Activated CD4-positive, alpha-beta T cell treated with anti-CD3 and anti-CD28 coated beads for 36 hours (primary cell): ENCODE measurements at places on chromosomes 5 and 9. TPM values are rescaled to one million over a fixed set of nuclear protein-coding genes. Genes with fewer than 3 reads are reported as not detected.

The FBXL7 gene
- total RNA-seq, result not detected

The BAAT gene
- 0.07 TPM for total RNA-seq

The AGTPBP1 gene
- total RNA-seq, result 45.9 TPM

The IFNA2 gene
- not detected for total RNA-seq

The PCDHA13 gene
- not detected for total RNA-seq

The C6 gene
- not detected for total RNA-seq

The CKMT2 gene
- not detected for total RNA-seq

The RASGRF2 gene
- total RNA-seq, result 8.2 TPM

The TAF11L10 gene
- not detected for total RNA-seq

The ARID3C gene
- 0.76 TPM for total RNA-seq

The HTR4 gene
- not detected for total RNA-seq

The PCDHGB4 gene
- total RNA-seq, result not detected

The MYMK gene
- total RNA-seq, result not detected

The IFNA13 gene
- not detected for total RNA-seq

The GADD45G gene
- total RNA-seq, result 1.2 TPM

The C9 gene
- not detected for total RNA-seq

The PCDHB11 gene
- not detected for total RNA-seq

The FAM193B gene
- total RNA-seq, result 77.7 TPM

The TDRD7 gene
- total RNA-seq, result 9.3 TPM

The IFNK gene
- total RNA-seq, result not detected

The INSL4 gene
- total RNA-seq, result not detected

The PRUNE2 gene
- total RNA-seq, result 0.57 TPM

The ERBIN gene
- 44.8 TPM for total RNA-seq

The CER1 gene
- total RNA-seq, result not detected

The SPAAR gene
- not detected for total RNA-seq

The EGR1 gene
- 48.8 TPM for total RNA-seq

The CCNI2 gene
- total RNA-seq, result 4.3 TPM

The GSN gene
- 1.9 TPM for total RNA-seq

The STK32A gene
- not detected for total RNA-seq

The GLIPR2 gene
- total RNA-seq, result 13.7 TPM

The OTULINL gene
- 9.4 TPM for total RNA-seq

The RXRA gene
- 20.9 TPM for total RNA-seq

The PAPPA gene
- total RNA-seq, result not detected

The GDA gene
- total RNA-seq, result not detected

The OR13F1 gene
- total RNA-seq, result not detected

The C1QTNF2 gene
- not detected for total RNA-seq

The TJP2 gene
- 8.4 TPM for total RNA-seq

The EPB41L4A gene
- 0.05 TPM for total RNA-seq

The SHISAL2B gene
- total RNA-seq, result not detected

The ZBED3 gene
- total RNA-seq, result 2.2 TPM

The ZNF354C gene
- total RNA-seq, result 7.1 TPM

The GZMA gene
- total RNA-seq, result 2.4 TPM

The RASA1 gene
- total RNA-seq, result 22.6 TPM

The DND1 gene
- 2.1 TPM for total RNA-seq

The TEK gene
- not detected for total RNA-seq

The LOX gene
- not detected for total RNA-seq

The BARX1 gene
- 1.9 TPM for total RNA-seq

The WWC1 gene
- 2.1 TPM for total RNA-seq

The SLCO6A1 gene
- not detected for total RNA-seq

The CLIC3 gene
- total RNA-seq, result not detected

The PDE6A gene
- not detected for total RNA-seq

The CCT5 gene
- total RNA-seq, result 461 TPM

The QRFP gene
- total RNA-seq, result not detected

The SLC6A3 gene
- total RNA-seq, result not detected

The PTGR1 gene
- total RNA-seq, result 4.7 TPM

The ANKRD34B gene
- total RNA-seq, result 0.07 TPM
